ENCODE measurements at places on chromosomes 7 and 10.

GRCh38 chr10:13268841-13269240, 31.0 kb downstream of the PHYH start:
- DNase-seq, result no peak

DNA sequence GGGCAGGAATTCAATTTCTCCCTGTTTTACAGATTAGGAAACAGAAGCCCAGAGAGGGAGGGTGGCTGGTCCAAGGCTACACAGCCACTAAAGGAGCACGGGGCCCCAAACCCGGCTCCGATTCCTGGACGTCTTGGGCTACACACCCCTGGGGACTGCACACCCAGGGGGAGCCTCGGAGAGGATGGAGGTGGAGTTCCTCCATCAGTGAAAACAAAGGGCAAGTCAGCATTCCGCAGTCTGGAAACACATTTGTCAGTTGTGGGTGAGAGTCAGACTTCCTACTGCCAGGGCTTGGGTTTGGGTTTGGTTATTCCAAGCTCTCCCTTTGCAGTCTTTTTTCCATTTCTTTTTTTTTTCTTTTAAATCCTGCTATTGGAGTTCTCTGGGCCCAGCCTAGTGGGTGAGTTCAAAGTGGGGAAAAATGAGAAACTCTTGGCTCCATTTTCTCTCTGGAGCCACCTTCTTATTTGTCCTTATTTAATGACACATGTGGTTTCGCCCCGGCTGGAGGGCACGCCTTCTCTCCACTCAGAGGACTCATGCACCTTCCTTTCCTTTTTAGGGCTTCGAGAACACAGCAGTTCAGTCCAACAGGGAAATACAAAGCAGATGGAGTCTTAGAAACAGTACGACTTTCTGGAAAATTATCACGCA, 59.9 kb upstream of the AQP1 start:
- no peak for DNase-seq

DNA sequence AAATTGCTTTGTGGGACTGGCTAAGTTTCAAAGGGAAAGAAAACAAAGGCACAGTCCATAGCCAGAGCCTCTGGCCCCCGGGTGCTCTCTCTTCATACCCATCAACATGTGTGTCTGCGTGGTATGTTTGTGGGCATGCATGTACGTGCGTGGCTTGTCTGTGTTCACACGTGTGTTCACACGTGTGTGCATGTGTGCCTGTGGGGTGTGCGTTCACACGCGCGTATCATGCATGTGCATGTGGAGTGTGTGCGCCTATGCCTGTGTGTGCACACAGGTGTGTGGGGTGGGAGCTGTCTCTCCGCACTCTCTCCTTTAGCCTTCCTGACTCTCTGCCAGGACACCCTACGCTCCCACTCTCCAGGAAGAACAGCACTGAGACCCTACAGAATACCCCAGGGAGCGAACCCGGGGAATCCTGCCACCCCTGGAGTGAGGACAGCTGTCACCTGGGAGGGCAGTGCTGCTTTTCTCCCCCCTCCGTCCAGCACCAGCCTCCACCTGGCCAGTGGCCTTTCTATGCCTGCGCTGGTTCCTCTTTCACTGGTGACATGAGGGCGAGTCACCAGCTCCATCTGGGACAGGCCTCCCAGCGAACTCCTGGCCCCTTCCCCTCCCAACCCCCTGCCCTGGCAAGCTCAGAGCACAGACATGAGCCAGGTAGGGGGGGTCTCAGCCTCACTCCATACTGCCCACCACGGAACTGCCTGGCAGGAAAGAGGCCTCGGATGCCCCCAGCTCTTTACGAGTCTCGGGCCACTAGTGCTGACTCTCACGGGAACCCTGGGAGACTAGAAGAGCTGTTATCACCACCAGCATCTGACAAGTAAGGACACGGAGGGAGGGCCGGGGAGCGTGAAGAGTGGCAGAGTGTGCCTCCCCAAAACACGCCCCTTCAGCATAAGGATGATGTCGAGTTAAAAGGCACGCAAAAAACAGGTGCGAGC, 16.5 kb downstream of the WDR86 start:
- DNase-seq, result no peak

DNA sequence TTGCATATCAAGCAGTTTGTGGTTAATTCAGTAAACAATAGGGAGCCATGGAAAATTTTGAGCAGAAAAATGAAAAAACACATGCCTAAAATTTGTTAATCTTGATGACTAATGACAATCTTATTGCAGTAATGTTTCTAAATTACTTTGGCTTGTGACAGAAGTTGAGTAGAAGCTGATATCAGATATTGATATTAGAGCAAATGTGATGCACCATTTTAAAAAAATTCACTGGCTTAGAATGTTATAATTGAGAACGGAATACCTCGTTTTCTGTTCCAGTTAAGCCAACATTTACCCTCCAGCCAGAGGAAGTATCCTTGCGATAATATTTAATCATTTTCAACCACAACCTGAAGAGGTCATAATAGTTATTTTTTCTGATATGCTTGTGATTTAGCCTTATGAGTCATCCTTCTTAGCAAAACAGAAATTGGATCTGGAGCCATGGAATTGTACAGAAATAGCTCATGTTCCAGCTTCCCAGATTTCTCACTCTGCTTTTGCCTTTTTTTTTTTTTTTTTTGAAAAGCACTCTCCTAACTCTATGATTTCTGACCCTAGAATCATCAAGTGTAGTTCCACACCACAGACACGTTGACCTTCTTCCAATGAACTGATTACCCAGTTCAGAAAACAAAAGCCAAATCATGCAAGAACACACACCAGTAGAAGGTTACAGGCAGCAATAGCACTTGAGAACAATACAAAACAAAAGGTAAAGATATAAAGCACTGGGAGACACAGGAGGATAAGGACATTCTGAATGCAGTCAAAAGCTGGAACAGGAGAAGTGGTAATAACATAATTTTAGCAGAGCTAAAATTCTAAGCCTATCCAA, 96.8 kb upstream of the PHYHIPL start:
- DNase-seq, result no peak

GRCh38 chr10:126104767-126105166, 208.4 kb downstream of the FANK1 start:
- DNase-seq, result no peak

- no peak for DNase-seq
These were observed 36.7 kb downstream of the DDC start for GRCh38 chr7:50528266-50529092.

DNA sequence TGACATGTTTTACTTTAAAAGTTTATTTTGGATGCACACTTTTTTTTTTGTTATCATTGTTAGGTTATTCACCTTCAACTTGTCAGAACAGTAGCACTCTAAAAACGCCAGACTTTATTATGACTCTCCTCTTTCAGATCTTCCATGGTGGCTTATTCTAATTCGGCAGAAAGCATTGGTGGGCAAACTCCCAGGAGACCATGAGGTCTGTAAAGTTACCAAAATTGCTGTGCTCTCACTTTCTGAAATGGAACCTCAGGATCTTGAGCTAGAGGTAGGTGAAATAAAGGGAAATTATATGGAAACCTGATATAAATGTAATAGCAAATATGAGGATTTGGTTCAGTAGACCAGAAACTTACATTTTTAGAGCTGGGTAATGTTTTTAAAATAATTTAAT, 55.6 kb downstream of the INPP5F start:
- DNase-seq, result no peak

GRCh38 chr10:87659571-87660483, at the start of gene PAPSS2:
Gene PAPSS2 (plus strand): TSS chr10:87659878. CDS start chr10:87659982, 104 bp downstream.
- DNase-seq, result peak; percentile 18

DNA sequence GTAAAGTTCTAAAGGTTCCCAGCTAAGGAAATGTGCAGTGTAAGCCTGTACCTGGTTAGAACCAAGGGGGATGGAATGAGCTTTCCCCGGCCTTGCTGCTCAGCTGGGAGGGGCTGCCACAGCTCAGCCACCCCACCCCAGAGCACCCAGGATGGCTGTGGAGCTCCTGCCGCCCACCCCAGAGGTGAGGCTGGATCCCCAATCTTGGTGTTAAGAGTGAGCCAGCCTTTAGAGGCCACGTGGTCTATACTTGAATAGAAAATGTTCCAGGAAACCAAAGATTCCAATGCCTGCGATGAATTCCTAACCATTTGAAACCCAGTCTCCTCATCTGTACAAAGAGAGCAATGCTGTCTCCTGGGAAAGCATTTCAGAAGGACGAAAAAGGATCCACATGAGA, 16.5 kb downstream of the DIP2C start:
- no peak for DNase-seq

DNA sequence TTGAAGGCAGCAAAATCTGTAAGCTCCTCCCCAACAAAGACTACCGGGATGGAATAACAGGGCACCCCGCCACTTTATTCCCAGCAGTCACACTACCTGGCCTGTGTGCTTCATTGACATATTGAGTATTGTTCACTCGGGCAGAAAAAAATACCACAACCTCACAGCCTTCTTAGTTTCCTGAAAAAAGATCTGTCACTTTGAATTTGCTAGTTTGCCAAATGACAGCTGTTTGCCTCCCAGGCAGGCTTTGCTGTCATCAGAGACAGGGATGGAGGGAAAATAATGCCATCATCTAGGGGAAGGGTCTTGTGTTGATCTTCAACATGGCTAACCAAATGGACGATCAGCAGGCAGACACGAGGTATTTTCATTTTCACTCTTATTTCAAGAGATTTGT, 26.9 kb downstream of the BMPER start:
- no peak for DNase-seq

DNA sequence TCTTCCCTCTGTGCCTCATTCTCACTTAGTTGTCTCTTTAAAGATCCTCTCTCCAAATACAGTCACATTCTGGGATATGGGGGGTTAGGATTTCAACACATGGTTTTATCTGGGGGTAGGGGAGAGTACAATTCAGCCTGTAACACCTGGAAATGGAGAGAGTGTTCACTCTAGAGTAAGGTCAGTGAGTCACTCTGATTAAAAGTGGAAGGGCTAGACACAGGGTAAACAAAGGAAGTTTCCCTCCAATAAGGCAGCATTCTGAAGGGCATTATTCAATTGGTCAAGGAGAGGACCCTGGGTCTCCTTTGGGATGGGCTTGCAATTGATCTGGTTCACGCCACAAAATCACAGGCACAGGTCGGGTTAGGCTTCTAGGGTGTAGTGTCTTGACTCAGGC, 232.8 kb upstream of the NPSR1 start:
- DNase-seq, result no peak

DNA sequence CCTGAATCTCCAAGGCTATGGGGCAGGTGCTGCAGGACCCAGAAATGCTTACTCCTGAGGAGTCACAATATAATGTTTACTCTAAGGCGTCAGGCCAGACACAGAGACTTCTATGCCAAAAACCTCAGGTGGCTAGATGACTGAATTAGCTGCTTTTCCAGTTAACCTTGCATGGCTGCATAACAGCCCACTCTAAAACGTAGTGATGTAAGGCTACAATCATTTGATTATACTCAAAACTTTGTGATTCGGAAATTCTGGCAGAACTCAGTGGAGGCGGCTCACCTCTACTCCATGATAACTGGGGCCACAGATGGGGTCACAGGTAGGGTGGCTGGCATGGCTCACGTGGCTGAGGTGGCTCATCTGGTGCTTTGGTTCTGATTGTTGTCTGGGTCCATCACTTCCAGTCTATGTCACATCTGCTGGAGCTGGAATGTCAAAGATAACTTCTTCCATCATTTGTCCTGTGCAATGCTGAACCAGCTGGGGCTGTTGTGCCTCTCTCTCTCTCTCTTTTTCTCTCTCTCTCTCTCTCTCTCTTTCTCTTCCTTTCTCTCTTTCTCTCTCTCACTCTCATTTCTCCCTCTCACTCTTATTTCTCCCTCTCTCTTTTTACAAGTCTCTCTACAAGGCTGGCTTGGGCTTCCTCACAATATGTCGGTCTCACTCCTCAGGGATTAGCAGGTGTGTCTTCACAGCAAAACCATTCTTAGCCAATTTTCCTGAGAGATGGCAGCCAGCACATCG, 11.8 kb downstream of the TMEM72 start:
- no peak for DNase-seq

DNA sequence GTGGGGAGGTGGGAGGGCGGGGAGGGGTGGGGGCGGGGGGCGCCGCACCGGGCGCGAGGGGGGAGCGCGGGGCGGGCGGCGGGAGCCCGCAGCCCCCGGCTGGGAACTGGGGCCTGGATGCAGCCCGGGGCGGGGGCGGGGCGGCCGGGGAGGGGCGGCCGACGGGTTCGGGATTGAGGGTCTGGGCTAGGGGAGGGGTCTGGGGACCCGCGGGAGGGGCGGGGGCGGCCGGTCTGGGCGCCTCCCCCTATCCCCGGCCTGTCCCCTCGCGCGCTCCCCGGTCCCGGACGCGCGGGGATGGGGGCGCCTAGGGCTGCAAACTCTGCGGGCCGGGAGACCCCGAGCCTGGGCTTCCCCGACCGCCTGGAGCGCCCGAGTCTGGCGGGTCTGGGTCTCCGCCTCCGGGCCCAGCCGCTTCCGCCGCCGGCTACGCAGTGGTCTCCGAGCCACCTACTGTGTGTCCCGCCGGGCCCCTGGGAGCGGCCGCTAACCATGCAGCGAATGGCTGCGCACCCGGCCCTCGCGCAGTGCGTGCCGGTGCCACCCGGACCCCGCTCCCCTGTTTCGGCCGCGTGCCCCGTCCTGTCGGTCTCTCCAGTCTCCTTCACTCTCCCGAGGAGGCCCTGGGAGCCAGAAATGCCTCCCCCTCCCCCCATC, 375 bp upstream of the FGF8 start:
- DNase-seq, result no peak

- no peak for DNase-seq
These were observed 1111.4 kb downstream of the SORCS1 start for GRCh38 chr10:106053061-106053460.

DNA sequence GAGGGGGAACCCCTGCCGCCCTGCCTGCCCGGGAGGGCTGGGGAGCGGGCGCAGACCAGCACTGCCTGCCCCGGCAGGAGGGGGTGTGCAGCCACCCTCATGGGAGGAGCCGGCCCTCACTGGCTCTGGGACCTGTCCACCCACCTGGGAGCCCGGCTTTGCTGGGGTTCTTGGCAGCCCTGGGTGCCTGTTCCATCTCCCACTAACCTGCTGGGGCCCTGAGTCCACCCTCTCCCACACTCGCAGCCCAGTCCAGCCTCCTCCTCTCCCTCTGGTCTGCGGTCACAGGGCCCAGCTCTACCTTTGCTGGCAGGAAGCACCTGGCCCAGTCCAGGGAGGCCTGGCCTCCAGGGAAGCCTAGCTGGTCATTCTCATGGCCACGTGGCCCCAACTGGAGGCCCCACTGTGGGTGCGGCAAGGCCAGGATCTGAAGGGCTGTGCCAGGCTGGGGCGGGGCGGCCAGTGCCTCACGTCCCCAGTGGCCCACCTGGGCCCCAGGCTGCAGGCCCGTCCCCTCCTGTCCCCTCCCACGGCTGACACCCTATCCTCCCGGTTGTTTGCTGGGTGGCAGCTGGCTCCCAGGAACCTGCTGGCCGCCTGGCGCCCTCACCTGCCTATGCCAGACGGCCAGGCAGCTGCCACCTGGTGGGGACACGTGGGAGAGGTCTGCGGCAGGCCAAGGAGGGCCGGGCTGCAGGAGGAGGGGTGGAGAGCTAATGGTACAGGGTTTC, at the start of gene TMEM184A:
TSS of gene TMEM184A (minus strand) at position 393 of the 731 bp plus-strand sequence. CDS start 721 bp downstream, outside the sequence.
- peak; percentile 64 for DNase-seq

GRCh38 chr7:84336303-84336702, 141.7 kb upstream of the SEMA3A start:
- no peak for DNase-seq

All from naive thymus-derived CD8-positive, alpha-beta T cell (primary cell).